Effector memory CD8-positive, alpha-beta T cell (primary cell): ENCODE measurements at places on chromosomes 4 and X.

- no peak for DNase-seq
These were observed 555.0 kb upstream of the DIPK2B start for GRCh38 chrX:45755703-45756102.

DNA sequence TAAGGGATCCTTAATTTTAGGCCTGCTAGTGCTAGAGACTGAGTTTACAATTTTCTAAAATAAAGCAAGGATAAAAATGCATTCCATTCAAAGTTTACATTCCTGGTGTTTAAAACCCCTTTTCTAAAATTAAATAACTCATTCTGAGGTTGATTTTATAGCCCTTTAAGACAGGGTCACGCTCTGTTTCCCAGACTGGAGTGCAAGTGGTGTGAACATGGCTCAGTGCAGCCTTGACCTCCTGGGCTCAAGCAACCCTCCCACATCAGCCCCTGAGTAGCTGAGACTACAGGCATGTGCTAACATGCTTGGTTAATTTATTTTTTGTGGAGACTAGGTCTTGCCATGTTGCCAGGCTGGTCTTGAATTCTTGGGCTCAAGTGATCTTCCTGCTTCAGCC, 6.8 kb upstream of the CDKL2 start:
- DNase-seq = no peak

DNA sequence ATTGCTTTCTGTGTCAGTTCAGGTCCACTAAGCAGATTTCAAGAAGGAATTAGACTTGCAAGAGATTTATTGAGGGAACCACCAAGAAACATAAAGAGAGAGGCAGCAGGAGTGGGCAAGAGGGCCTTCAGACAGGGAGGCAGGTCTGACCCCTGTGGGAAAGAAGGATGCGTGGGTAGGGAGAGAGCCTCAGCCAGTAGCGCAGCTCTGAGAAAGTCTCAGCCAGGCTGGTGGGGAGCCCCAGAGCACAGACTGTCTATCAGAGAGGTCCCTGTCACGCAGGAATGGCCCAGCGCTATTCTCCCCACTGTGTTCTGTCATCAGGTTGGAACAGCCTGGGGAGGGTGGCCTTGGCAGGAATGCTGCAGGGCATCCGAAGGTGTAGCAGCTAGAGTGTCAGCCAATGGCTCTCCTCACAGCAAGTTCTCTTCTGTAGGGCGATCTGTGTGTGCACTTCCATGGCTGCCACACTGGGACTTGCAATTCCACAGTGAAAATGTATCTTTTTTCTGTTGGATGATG, 48.0 kb downstream of the OTC start:
- DNase-seq = no peak

DNA sequence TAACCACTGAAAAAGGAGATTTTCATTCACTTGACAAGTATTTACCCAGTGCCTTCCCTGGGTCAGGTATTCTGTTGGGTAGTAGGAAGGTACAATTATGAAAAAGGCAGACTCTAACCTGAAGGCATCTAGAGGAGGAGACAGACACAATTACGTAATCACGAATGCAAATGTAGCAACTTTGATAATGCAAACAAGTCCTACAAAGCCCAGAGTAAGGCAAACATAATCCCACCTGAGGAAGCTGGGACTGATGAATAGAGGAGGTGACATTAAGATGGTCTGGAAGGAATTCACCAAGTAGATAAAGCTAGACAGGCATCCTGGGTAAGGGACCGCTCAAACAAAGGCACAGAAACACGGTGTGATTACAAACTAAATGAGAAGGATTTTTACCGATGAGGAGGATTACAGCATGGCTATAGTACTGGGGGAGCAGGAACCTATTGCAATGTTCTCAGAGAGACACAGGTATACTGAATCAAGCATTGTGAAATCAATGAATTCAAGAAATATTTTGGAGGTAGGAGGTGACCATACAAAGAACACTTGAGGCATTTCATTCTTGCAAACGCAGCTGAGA, 37.1 kb downstream of the TMEM150C start:
- DNase-seq = no peak

- no peak for DNase-seq
These were observed 701.0 kb upstream of the PITX2 start for GRCh38 chr4:111323916-111324315.

DNA sequence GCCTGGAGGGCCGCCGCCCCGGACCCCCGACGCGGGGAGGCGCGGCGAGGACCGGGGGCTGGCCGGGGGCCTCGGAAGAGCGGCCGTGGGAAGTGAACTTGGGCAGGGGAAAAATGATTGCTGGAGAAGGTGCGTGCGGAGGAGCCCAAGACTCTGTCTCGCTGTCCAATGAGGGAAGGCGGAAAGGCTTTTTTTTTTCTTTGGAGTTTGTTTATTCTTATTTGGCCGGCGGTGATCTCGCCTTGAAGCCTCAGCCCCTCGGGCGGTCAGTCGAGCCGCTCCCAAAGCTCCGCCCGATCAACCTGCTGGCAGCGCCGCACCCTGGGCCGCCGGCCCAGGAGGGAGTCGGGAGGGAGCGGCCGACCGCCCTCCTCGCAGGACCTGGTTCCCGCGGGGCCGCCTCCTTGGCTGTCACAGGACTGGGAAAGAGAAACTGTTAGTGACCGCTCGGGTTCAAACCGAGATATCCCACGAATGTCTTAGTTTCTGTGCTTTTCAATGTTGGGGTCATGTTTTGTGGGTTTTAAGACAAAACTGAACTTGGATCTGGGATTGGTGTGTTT, 2.5 kb downstream of the CPEB2 start:
- DNase-seq = peak; percentile 16

DNA sequence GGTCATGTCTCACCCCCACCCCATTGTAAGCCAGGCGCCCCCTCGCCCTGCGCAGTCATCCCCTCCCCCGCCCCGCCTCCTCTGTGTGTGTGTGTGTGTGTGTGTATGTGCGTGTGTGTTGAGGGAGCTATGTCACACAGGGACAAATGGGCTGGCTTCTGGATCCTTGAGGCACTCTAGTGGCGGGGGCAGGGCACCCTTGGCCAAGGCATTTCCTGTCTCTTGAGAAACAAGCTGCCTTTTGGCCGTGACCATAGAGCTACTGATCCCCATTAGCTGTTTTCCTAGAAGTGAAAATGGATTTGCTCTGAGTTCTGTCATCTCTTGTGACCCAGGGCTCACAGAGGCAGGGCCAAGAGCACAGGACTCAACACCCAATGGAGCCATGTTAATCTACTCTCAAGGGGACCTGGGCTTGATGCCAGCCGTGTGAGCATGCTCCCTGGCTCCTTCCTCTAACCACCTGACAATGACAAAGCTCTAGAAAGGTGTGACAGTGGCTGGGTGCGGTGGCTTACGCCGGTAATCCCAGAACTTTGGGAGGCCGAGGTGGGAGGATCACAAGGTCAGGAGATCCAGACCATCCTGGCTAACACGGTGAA, 162.5 kb upstream of the BCOR start:
- no peak for DNase-seq

GRCh38 chrX:148784137-148784536, 283.7 kb downstream of the AFF2 start:
- DNase-seq = no peak

GRCh38 chr4:87239821-87240220, 19.4 kb upstream of the KLHL8 start:
- no peak for DNase-seq

DNA sequence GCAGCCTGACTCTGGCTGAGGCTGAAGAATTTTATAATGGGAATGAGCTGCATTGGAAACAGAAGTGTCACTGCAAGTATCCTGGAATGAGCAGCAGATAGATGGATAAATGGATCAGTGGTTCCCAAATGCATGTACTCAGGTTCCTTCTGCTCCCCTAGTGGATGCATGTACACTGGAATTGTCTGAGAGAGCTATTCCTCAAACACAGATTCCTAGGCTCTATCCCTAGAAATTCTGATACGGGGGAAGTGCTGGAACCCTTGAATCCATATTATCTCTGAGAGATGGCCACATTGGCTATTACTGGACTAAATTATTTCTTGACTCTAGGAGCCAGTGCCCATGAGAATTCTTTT, 64.8 kb downstream of the TMEM131L start:
- DNase-seq = no peak

DNA sequence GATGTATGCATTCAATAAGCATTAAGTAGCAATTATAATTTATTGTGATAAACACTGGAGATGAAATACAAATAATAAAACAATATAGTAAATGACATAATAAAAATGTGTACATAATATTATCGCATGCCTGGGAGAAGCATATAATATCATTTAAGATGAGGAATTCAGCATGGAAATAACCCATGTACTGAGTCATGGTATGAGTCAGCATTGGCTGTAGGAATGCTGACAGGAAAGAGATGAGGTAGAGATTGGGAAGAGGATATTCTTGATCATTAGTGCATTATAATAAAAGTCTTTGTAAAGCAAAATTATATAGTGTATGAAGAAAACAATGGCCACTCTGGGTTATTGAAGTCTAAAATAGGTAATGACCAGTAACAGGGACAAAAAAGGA, 82.8 kb downstream of the MAGEB10 start:
- DNase-seq = no peak

DNA sequence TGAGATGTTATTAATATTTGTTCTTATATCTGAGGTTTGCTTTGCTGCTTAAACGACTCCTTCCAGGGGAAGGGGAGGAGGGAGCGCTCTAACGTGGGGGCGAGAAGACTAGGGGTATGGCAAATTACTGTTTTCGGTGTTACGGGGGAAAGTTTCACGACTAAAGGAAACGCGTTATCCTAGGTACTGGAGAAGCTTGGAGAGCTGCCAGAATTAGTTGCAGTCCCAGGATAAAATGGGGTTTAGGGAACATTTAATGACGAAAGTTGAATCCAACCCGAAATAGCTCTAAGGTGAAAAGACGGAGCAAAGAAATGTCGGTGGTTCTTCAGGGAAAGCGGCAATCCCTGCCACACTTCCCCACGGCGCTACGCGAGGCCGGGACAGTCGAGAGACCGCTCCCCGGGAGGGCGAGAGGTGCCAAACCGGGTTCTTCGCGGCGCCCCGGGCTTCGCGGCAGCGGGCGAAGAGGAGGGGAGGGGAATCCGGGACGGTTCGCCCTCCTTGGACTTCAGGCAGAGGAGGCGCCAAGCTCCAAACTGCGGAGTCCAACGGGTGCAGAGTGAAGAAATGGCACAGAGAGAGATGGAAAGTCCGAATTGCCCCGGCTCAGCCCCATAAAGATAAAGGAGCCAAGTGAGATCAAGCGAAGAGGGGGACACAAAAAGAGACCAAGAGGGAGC, 724 bp downstream of the THOC2 start:
- DNase-seq = peak; percentile 3

GRCh38 chr4:101418055-101418454, 70.7 kb upstream of the PPP3CA start:
- peak; percentile 37 for DNase-seq

DNA sequence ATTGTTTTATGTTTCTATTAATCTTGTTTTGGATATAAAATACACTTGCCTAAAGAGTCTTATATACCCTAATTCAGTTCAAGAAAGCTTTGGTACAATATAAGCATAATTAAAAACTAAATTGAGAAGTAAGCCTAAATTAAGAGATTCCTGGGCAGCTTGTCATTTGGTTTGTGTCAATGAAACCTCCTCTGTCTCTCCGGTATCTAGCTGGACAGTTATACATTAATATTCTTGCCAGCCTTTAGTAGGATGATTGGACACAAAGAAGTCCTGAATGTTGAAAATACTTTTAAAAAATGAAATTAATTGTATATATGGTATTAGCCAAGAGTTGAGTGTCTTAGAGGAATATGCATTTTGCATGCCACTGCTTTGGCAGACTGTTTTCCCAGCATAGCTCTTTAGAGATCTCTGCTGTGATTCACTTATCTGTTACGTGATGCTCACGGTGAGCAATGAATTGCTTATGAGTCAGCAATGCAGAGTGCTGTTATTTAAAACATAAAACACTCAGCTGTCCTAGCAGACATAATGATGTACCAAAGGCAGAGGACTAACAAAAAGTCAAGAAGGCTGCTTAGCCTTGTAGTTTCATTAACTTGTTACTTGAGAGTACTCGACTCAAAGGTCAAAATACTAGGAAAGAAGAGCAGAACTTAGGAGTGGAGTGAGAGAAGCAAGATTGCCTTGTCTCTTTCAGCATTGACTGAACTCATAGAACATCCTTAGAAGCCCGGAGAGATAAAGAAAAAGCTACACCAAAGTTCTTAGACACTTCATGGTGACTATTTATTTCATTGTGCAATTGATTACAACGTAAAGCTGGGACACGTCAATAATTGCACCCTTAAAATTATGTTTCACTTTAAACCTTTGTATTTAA, 1296.1 kb upstream of the PCDH7 start:
- DNase-seq = no peak

- DNase-seq = no peak
These were observed 159.1 kb upstream of the WDR1 start for GRCh38 chr4:10275696-10276095.

DNA sequence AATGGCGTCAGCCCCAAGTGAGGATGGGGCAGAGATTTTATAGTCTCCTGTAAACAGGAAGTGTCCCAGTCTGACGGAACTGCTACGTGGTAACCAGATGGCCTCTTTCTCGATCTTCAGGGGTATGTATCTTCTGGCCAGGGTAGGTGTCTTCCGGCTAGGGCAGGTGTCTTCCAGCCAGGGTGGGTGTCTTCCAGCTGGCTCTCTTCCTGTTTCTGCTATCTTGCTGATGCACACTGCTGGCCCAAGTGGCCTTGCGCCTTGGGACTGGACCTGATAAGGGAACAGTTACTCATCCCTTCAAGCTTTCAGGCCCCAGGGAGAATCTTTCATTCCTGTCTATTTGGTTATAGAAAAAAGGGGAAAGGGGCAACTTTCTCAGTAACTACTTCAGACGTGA, 178.7 kb upstream of the MAGEE2 start:
- no peak for DNase-seq

GRCh38 chr4:33930497-33930896, 2313.8 kb downstream of the ARAP2 start:
- no peak for DNase-seq

DNA sequence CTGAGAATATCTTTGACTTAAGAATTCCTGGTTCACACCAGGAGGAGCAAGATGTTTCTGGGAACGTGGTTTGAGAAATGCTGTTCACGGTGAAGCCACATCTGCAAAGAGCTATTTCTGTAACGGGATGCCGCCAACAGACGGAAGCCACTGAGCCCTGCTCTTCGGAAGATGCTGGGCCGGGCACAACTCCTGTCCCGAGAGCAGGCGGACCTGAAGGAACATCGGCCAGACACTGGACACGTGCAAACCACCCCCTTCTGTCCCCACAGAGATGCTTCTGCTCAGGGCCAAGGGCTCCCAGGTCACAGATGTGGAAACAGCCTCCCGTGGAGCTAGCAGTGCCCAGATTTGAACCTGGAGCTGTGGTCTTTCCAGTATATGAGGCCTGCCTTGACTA, 24.3 kb downstream of the HMX1 start:
- no peak for DNase-seq

- no peak for DNase-seq
These were observed 24.2 kb upstream of the EXOC1L start for GRCh38 chr4:55795341-55795740.

- no peak for DNase-seq
These were observed 618.2 kb upstream of the DIPK2B start for GRCh38 chrX:45818913-45819312.

GRCh38 chrX:87924619-87925018, 407.0 kb downstream of the KLHL4 start:
- no peak for DNase-seq

- no peak for DNase-seq
These were observed 4.6 kb upstream of the H2BW1 start for GRCh38 chrX:104018126-104018525.

- DNase-seq = no peak
These were observed 100.6 kb downstream of the AKAP4 start for GRCh38 chrX:50100188-50100587.
